ENCODE measurements at places on chromosomes 13 and 19.
A peak's percentile ranks its signal among the peaks of the same experiment; 100 is the strongest.

- peak; percentile 83 for DNase-seq
Measured at GRCh38 chr13:43769529-43769928, 17.2 kb downstream of the ENOX1 start.

GRCh38 chr13:114146629-114147028, 14.2 kb upstream of the RASA3 start:
- no peak for DNase-seq

DNA sequence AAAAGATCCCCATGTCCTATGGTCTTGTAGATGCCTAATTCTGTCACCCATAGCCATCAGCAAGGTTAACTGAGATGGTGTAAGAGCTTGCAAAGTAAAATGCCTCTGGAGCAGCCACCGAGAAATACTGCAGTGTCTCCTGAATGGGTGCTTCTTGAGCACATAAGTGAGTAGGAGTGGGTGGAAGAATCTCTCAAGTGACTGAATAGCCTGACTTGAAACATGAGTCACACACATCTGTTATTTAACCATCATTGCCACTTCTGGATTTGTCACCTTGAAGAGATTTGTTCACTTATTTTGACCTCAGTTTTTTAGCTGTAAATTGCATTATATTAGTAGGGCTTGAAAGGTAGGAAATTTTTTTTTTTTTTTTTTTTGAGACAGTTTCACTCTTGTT, 2.3 kb downstream of the ZNF714 start:
- DNase-seq: no peak

- no peak for DNase-seq
Measured at GRCh38 chr13:68234274-68234673, 1004.1 kb upstream of the PCDH9 start.

DNA sequence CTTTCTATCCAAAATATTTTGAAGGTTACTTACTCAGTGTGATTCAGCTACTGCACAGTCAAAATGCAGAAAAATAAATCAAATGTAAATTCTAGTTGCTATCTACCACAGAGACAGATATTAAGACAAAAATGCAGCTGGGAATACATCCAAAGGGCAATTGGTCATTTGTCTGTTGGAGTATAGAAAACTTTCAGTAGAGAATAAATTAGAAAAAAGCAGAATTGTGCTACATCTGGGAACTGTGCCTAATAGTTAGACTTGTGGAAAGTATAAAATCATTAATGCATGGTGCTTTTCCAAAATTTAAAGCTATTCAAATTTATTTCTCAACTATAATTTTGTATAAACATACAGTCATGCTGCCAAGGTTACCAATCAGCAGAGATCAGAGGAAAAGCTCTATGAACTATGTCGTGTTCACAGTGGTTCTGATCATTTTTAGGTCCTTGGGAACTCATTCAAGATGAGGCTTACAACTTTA, 1635.8 kb downstream of the PCDH9 start:
- DNase-seq: no peak

- DNase-seq: peak; percentile 60
Measured at GRCh38 chr13:30870049-30870884, 35.8 kb upstream of the MEDAG start.

DNA sequence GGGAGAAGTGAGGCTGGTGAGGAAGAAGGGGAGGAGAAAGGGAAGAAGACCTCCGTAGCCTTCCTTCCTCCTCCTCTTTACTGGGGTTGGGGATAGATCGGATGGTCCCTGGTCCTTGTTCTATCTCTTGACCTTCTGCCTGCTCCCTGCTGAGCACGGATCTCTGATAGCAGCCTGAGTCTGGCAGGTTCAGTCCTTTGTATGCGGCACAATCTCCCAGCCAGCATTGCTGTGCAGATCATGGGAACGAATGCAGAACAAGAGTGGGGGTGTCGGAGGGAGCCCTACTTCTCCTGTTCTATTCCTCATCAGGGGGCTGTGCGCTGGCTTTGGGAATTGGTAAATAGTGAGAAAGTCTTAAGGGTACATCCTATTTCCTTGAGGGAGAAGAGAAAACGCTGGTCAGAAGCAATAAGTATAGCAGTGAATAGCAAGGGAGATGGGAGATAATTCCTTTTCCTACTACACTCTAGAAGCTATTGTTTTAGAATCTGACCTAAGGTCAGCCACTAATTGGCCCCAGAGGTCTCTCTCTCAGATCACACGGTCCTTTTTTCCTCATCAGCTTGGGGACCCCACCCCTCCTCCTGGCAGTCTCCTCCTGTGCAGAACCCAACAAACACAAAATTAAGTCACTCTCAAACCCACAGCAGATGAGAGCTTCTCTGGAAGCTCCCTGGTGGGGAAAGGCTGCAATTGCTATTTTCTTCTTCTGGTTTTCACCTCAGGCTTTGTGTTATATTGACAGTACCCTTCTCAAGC, 41.0 kb downstream of the KL start:
- peak; percentile 17 for DNase-seq

DNA sequence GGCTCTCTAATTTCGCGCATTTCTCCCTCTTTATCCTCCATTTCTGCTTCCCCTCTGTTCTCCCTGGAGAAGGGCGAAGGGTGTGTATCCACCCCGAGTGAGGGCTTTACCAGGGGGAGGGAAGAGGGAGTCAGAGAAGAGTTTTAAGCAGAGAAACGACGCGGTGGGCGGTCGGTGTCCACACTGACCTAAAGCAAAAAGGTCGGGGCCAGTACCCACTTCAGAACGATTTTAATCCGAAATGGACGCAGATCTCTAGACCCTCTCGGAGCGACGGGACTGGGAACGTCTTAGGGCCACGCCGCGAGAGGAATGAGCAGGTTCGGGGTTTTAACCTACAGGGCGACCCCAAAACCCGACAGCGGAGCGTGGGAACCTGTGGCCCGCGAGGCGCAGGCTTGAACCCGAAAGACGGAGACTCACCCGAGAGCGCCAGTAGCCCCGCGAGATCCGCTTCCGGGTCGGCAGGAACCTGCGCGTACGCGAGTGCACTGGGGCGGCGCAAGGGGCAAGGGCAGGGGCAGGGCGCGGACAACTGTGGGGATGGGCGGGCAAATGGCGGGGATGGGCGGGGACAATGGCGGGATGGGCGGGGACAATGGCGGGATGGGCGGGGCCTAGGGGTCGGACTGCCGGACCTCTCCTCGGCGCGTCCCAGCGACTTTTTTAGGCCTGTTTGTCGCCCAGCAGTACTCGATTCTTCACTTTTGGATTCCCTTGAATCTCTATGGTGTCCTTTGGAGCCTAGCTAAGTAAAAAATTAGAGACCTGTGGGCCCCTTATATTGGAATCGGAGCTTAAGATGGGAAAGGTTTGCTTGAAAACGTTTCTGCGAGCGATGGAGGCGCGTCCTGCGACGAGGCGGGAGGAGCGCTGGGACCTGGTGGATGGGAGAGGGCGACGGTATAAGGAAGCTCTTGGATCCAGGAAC, at the start of gene ZNF677:
ZNF677 (minus strand) TSS at position 463 of the 931 bp plus-strand sequence. CDS start 3,323 bp downstream, outside the sequence.
- no peak for DNase-seq
